Stimulated activated CD4-positive, alpha-beta T cell treated with anti-CD3 and anti-CD28 coated beads, TNF-alpha, amount 100 ng/mL, for 1 hour (primary cell): ENCODE measurements at places on chromosomes 2 and 18.
A peak's percentile ranks its signal among the peaks of the same experiment; 100 is the strongest.

DNA sequence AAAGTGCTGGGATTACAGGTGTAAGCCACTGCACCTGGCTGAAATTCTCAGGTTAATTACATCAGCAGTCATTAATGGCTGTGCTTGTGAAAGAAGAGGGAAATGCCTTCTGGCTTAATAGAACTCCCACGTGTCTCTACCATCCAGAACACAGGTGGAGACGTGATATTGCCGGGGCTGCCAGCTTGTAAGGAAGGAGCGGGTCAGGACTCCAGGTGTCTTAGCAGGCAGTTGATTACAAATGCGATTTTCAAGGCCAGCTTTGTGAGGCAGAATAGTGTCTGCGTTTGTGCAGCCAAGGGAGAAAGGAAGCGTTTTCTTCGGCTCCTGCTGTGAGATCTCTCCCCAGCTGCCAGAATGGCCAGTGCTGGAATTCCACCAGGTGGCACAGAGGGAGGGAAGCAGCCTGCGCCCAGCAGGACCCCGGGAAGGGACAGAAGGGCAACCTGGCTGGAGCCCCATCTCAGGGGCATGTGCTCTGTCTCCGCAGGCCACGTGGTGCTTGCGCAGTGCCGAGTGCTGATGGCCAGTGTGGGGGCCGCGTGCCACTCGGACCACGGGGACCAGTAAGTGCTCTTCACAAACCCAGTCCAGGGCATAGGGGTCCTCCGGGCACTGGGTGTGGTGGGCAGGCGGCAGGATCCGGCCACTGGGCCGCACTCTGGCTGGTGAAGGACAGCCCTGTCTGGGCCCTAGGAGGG, 3.7 kb upstream of the ESPNL start:
- no peak for DNase-seq

- no peak for DNase-seq
Observed at GRCh38 chr2:150135223-150135883, 352.1 kb downstream of the RND3 start.

GRCh38 chr2:26848336-26849055, 564 bp downstream of the DPYSL5 start:
- DNase-seq: no peak

- DNase-seq: no peak
Observed at GRCh38 chr2:109171444-109172334, 42.7 kb downstream of the SH3RF3 start.

DNA sequence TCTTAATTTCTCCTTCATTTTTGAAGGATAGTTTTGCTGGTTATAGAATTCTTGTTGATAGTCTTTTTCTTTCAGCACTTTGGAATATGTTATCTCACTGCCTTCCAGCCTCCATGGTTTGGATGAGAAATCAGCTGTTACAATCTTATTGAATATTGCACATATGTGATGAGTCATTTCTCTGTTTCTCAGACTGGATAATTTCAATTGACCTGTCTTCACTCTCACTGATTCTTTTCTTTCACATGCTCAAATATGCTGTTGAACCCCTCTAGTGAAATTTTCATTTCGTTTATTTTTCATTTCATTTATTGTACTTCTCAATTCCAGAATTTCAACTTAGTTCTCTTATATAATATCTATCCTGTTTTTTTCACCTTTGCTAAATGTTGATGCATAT, 22.2 kb downstream of the PDK1 start:
- no peak for DNase-seq

DNA sequence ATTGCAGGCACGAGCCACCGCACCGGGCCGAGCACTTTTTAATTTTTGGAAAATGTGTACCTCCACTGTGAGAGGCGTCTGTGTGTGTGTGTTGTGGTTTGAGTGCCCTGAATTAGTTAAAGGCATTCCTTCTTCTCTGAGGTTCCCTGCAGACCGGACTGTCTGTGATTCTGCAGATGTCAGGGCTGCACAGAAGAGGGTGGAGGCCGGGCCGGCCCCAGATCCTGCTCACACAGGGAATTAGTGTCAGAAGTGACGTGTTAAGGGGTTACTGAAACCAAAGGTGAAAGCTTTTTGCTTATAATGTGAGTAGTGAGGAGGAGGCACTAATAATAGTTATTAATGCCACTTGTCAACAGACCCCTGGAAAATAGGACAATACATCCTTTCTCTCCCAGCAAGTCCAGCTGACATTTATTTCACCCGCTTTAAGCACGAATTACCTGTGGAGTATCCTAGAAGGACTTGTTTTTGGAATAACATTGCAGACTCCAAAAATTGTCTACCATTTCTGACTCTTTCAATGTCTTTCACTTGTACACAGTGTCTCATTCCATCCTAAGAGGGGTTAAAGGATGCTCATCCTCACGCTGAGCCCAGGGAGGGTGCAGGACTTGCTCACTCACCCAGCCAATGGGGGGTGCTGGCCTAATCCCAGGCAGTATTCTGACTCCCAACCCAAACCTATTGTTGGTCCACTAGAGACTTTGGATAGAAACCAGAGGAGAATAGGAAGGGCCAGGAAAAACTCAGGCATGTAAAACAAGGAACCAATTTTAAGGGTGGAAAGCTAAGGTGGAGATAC, 16.2 kb downstream of the ARHGAP25 start:
- DNase-seq: no peak

GRCh38 chr18:8329186-8329771, 280.0 kb upstream of the RAB12 start:
- no peak for DNase-seq

GRCh38 chr2:61512768-61513398, 25.3 kb downstream of the XPO1 start:
- no peak for DNase-seq

- DNase-seq: no peak
Observed at GRCh38 chr18:22739789-22740188, 193.3 kb upstream of the RBBP8 start.

DNA sequence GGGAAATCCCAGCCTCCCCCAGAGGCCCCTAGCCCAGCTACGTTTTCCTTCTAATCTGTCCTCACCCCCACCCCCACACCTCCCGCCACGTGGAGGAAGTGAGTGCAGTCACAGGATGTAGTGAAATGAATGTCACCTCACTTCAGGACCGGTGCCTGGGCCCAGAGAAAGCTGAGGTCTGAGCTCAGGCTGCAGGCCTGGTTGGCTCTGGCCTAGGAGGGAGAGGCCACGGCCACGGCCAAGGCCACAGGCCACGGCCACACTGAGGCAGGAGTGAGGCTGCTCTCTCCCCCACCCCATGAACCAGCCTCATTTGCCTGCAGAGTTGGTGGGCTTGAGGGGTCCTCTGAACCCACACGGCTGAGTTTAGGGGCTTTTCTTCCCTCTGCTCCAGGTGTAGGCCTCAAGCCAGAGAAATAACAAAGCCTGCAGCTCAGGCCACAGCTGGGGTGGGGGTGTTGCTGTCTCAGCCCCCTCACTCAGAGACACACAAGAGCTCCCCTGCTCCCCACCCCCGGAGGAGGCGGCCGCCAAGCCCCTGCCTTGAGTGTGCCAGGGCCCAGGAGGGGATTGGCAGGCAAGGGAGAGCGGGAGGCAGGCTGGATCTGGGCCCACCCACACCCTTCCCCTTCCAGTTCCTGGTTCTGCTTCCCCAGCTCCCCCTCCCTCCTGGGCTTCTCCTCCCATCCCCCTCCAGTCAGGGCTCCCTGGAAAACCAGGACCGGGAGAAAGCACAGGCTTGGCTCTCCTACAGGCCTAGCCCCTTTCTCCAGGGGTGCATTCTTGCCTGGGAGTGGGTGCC, 27.0 kb downstream of the DNMT3A start:
- DNase-seq: peak; percentile 83

GRCh38 chr2:8677646-8678592, 3.9 kb upstream of the ID2 start:
- no peak for DNase-seq

GRCh38 chr2:95039363-95039762, 13.9 kb downstream of the MAL start:
- no peak for DNase-seq

DNA sequence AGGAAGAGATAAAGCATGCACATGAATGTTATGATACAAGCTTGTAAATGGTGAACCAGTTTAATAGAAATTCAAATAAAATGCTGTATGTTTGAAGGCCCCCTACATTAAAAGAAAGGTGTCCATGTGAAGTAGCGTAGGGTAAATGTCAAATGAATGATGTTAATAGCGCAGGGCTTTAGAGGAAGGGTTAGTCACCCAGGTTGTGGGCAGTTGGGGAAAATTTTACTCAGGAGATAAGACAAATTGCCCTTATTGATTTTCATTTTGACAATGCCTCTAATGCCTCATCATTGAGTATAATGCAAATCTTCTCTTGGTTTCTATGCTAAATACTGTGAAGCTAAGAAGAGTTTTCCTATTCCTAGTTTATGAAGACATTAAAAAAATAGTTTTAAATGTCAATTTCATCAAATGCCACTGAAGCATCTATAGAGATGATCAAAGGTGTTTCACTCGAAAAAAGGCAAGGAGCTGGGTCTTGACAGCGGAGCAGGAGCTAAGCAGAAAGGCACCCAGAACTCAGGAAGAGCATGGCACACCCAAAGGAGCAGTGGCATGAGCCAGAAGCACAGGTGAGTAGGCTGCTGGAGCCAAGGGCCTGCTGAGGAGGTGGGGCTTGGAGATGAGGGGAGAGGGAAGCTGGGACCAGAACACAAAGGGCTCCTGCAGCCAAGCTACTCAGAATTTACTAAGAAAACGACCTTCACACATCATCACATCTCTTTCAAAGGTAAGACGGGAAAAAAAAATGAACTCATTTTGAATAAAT, 129.3 kb upstream of the ACKR3 start:
- DNase-seq: no peak

DNA sequence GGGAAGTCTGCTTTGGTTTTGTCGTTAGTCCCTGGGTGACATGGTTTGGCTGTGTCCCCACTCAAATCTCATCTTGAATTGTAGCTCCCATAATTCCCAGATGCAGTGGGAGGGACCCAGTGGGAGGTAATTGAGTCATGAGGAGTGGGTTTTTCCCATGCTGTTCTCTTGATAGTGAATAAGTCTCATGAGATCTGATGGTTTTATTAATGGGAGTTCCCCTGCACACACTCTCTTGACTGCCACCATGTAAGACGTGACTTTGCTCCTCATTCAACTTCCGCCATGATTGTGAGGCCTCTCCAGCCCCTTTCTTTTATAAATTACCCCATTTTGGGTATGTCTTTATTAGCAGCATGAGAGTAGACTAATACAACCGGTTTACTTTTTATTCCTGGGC, 405.8 kb upstream of the ID2 start:
- no peak for DNase-seq

DNA sequence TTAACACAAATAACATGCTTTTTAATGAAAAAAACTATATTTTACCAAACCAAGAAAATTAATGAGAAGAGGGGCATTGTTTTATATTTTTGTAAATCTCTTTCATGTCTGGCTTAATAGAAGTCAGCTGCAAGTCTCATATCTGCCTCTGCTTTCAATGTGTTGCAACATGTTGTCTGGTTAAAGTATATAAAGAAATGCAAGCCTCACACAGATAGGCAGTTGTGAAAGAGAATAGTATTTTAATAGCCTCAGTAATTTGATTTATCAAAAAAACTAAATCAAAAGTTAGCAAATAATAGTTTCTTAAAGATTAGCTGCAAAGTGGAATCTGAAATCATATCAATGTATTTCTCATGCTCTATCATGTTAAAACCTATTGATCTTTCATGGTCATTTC, 52.9 kb upstream of the NCOA1 start:
- no peak for DNase-seq

DNA sequence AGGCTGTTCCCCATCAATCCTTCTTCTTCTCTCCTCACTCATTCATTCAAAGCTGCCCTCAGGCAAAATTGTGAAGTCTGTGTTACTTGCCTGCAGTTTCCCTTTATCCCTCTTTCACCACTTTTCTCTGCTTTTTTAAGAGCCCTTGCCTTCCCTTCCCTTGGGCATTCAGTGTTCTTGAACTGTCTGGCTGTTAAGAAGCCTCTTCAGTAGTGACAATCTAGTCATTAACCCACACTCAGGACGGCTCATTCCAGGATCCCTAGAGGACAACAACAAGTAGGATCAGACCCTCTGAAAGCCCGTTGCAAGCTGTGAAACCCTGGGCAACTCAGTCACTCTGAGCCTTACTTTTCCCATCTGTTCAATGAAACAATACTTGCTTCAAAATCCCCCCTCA, 615.7 kb downstream of the EPHA4 start:
- DNase-seq: no peak

GRCh38 chr2:8535821-8536685, 145.8 kb upstream of the ID2 start:
- no peak for DNase-seq

- no peak for DNase-seq
Observed at GRCh38 chr18:69021211-69021805, 223.4 kb downstream of the CCDC102B start.

GRCh38 chr2:217920879-217921603, 81.8 kb downstream of the TNS1 start:
- no peak for DNase-seq

- DNase-seq: no peak
Observed at GRCh38 chr2:10894264-10894935, 17.3 kb upstream of the KCNF1 start.

GRCh38 chr2:218427741-218428140, 8.8 kb downstream of the VIL1 start:
- DNase-seq: no peak

DNA sequence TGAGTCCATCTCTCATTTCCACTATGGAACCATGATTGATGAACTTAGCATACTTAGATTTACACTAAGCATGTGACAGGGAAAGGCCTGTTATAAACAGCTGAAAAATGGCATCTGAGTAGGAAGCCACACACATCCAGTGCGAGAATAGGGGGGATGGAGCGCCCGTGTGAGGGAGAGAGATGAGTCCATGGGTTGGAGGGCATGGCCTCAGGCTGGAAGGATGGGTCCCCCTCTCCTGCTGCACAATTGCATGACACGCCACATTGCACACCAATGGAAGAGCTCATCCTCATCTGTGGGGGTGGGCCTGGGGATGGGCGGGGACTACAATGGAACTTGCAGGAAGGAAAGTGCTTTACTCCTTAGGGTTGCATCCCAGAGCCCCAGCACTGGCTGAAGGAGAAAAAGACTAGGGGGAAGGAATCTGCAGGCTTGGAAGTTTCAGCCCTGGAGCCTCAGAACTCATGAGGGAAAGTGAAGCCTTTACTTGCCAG, 46.4 kb upstream of the CXCR4 start:
- no peak for DNase-seq

GRCh38 chr2:100620481-100620880, 57.7 kb downstream of the PDCL3 start:
- DNase-seq: no peak

GRCh38 chr18:58336605-58337004, 292.3 kb downstream of the ALPK2 start:
- DNase-seq: no peak

- no peak for DNase-seq
Observed at GRCh38 chr2:177169810-177170514, 42.6 kb upstream of the HNRNPA3 start.

- no peak for DNase-seq
Observed at GRCh38 chr2:136029149-136029548, 43.7 kb upstream of the DARS1 start.
